ENCODE measurements at places on chromosomes 2 and 18.

GRCh38 chr18:58552057-58552461 lies 76.8 kb downstream of the ALPK2 start:
- no peak for DNase-seq

DNA sequence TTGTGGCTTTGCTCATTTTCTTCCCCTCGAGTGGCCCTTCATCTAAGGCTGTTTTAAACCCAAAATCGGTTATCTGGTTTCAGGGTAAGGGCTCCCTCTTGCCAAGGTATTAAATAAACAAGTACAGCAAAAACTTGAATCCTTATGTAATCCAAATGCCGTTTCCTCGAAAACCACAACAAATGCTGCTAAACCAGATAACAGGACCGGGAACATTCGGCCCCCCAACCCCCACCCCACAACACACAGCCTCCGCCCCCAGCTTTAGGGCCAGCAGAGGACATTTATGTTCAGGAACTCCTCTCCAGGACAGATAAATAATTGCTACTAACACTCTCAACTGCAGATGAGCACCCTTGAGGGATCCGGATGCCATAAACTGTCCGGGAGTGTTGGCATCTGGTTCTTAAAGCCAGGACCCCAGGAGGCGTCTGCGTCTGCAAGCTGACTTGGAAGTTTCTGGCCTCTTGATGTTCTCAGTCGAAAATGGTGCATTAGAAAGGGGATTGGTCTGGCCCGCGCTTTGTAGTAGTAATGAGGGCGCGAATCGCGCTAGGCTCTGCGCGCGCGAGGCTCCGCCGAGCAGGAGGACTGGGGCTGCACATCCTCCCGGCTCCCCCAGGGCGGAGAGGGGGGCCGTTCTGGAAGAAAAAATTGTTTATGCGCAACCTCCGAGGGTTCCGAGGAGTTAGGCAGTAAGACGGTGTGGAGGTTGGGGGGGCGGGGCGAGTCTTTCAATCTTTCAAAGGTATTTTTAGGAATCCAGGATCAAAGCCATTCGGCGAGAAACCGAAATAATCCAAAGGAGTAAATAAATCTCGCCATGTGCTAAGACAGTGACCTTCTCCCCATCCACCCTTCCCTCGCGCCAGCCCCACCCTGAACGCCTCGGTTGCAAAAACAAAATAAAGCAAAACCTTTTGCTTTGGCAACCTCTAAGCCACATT lies 3.9 kb upstream of the ID2 start:
- DNase-seq, result no peak

- peak; percentile 30 for DNase-seq
Observed at GRCh38 chr2:73107211-73107926, 5.4 kb downstream of the RAB11FIP5 start.

DNA sequence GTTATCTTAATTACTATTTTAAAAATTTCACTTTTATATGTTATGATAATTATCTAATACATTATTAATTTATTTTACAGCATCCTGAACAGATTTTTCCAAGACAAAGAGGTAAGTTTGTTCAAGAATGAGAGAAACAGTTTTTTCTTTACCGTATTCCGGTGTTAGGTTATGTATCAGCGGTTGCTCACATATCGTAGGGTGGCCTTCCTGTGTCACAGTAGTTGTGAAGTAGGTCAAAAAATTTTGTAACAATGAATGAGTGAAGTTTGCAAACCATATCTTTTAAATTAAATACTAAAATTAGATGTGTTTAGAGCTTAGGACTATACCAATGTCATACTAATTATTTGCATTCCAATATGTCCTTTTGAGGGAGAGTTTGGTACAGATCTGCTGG lies 33.5 kb downstream of the MRPS9 start:
- DNase-seq, result no peak

DNA sequence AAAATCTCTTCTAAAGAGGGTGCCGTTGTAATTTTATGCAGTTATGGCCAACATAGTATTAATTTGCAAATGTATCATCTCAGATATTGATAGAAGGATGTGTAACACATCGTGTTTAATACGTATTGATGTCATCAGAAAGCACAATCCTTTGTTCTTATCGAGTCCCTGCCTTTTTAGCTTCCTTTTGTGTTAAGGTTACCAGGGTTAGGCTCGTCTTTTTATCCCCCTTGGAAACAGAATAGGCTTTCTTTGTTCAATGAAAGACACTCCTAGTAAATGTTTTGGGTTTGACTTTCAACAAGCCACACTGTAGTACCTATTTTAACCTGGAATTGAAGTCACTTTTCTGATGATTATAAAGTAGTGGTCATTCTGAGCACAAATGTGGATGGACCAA lies 136.2 kb downstream of the WDR7 start:
- DNase-seq, result no peak

GRCh38 chr2:82656420-82656819 lies 1802.7 kb downstream of the SUCLG1 start:
- DNase-seq, result no peak

All from AML-193 (cell line).